ENCODE measurements at places on chromosomes 7 and 10.
A peak's percentile ranks its signal among the peaks of the same experiment; 100 is the strongest.

- DNase-seq, result peak; percentile 26
These were observed 13.2 kb downstream of the ARHGAP19 start for GRCh38 chr10:97279121-97279815.

- DNase-seq, result peak; percentile 33
These were observed 21.9 kb upstream of the CDCA7L start for GRCh38 chr7:21967598-21968003.

DNA sequence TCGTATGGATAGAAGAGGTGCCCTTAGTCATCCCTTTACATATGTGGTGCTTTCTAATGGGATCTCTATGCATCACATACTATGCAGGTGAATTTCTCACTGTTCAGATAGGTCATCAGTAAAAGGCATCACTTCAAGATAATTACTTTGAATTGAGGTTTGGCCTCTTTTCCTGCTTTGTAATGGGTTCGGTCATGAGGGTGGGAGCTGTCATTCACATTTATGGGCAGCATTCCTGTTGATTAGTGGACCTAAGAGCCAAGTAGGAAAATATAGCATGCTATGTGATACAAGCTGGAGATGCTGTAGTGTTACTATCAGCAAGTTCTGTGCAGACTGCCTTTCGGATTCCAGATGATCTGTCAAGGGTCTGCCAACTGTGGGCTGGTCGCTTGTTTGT is 156.3 kb downstream of the LCOR start:
- peak; percentile 38 for DNase-seq

DNA sequence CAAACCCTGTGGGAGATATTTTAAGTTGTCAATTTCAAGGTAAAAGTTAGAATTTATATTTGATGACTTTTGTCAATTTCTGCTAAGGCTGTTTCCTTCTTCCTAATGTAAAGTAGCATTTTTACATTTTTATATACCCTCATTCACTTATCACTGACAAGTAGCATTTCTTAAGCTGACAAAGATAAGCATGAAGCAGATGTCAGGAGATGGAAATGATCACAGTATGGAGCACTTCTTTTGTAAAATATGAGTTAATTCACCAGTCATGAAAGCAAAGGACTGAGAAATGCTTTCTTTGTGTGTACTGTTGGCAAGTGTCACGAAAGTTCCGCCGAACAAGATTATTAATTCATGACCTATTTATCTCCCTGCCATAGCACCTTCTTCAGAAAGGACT is 503.9 kb downstream of the DNAJB9 start:
- DNase-seq, result no peak

DNA sequence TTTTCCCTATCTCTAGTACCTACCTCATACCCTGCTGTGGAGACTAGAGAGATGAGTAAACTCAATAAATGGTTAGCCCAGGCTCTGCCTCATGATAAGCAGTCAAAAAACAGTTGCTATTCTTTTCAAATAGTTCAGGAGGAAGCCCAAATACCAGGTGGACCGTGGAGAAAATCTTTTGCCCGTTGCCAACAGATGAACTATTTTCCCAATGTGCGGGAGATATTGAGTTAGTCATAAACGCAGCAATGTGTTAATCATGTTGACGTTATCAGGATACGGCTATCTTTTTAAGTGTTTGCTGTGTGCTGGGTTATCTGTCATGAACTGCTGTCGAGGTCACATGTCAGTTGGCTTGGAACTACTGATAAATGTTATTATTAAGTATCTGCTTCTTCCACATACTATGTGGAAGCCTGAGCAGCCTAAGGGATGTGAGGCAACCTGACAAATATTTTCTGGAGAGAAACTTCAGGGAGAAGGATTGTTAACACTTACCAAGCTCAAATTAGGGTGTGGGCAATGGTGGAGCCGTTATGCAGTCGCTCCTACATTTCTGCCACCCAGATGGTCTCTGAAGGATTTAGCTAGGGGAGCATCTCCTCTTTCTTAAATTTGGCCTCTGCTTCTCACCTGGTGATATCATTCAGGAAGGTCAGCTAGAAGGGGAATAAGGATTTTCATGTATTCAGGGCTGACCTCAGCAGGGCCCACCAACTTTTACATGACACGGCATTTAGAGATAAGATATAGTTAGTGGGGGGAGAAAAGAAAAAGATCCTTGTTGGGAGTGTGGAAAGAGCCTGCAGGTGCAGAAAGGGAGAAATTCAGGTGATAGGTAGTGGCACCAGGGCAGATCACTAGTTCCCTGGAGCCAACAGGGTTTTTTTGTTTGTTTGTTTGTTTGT is 33.5 kb upstream of the SLC26A3 start:
- DNase-seq, result no peak

DNA sequence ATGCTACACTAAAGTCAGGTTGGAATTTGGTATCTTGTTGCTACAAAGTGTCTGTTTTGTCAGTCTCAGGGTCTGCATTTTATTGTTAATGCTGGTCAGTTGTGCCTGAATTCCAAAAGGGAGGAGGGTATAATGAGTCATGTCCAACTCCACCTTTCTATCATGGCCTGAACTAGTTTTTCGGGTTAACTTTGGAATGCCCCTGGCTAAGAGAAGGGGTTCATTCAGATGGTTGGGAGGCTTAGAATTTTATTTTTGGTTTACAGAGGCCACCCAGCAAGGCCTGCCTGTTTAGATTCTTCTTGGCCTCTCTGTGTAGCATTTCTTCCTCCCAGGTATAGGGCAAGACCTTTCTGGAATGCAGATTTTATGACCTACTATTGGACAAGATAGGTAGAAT is 93.2 kb downstream of the SKIDA1 start:
- DNase-seq, result no peak

DNA sequence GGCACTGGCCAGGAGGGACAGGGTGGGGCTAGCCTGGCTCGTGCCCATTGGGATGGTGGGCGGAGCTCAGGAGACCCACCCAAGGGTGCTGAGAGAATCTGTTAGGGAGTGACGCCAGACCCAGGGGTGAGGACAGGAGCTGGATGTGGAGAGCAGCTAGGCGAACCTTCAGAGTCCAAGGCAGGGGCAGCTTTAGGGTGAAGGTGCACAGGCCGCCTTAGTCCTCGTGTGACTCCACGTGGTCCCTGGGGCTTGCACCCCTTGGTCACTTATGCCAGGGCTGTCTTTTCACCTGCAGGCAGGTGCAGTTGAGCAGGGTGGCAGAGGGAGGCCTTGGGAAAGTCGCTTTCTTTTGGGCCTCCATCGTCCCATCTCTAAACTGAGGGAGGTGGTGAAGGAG is 4.3 kb downstream of the RAMP3 start:
- no peak for DNase-seq

DNA sequence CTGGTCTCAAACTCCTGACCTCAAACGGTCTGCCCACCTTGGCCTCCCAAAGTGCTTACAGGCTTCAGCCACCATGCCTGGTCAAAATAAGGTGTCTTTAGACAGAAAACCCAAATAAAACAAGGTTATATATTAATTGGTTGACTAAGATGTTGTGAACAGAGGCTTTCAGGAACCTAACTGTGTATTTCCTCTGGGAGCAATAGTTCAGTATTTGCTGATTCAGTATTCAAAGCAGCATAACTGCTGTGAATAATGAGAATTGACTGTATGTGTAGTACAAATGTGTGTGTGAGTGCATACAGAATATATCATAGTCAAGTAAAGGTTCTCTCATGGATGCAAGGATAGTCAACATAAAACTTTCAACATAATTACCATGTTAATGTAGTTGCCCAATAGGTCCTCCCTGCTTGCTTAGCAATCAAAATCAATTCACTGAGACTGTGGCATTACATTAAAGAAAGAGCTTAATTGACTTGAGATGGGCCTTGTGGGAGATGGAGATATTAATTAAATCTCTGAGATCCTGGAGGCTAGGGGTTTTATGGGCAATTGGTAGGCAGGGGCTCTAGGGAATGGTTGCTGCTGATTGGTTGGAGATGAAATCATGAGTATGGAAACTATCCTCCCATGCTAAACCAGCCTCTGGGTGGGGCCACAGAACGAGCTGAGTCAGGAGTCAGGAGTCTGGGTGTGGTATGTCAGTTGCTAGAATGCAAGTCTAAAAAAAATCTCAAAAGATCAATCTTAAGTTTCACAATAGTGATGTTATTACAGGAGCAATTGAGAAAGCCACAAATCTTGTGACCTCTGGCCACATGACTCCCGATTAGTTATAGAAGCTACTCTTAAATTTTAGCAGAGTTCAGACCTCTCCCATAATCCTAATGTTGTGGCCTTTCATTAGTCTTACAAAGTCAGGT is 162.7 kb downstream of the AKR1D1 start:
- no peak for DNase-seq

DNA sequence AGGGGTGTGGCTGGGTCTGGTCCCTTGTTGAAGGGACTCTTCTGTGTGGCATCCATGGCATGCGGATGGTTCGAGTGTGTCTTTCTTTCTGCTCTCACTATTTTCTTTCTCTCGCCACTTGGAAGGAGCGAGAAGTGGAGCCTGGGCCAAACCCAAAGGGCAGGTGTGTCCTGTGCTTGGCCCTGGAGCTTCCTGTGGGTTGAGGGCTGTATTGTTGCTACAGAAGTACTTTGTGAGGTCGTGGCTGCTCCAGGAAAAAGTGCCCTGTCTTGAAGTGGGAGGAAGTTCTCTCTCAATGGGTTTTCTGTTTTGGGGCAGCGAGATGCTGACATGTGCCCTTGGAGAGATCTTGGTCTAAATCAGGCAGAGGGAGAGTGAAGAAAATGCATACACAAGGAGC is 72.0 kb downstream of the DOCK1 start:
- no peak for DNase-seq

DNA sequence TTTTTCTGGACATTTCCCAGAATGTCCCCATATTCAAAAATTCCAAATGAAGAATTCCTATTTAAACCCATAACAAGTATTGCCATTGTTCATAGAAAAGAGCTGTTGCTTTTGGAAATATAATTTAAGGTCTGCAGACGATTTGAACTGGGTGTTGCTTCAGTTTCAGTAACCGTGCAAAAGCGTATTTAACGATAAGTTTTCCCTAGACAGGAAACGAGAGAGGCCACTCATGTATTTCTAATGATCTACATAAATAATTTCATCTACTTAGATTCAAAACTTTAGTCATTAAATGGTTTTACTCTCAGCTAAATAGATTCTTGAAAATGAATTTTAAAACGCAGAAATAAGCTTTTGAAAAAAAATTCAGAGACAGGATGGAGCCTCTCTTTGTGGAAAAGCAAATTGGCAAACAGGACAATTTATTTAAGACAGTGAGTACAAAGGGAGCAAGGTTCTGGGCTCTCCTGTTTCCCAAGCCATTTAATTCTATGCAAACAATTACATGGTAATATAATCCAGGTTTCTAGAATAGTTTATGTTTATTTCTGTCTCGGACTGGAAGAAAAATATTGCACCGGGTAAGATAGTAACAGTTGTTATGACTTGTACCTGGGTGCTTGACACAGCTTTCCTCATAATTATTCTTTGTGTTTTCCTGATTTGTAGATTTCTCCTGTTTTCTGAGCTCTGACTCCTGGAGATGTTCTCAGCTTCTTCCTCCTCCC is 263.0 kb downstream of the BAMBI start:
- no peak for DNase-seq

DNA sequence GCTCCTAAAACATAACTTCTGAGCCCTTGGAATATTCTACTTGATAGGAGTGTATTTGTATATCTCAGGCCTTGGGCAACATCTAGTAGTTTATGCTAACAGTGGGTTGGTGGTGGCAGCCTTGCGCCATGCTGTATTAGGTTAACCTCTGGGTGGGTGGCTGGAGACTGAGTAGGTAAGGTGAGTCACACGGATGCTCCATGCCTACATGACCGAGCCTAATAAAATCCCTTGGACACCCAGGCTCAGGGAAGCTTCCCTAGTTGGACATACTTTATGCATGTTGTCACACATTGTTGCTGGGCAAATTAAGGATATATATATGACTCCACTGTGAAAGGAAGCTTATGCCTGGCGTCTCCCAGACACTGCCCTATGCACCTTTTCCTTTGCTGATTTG is 6.0 kb upstream of the DAGLB start:
- peak; percentile 64 for DNase-seq

DNA sequence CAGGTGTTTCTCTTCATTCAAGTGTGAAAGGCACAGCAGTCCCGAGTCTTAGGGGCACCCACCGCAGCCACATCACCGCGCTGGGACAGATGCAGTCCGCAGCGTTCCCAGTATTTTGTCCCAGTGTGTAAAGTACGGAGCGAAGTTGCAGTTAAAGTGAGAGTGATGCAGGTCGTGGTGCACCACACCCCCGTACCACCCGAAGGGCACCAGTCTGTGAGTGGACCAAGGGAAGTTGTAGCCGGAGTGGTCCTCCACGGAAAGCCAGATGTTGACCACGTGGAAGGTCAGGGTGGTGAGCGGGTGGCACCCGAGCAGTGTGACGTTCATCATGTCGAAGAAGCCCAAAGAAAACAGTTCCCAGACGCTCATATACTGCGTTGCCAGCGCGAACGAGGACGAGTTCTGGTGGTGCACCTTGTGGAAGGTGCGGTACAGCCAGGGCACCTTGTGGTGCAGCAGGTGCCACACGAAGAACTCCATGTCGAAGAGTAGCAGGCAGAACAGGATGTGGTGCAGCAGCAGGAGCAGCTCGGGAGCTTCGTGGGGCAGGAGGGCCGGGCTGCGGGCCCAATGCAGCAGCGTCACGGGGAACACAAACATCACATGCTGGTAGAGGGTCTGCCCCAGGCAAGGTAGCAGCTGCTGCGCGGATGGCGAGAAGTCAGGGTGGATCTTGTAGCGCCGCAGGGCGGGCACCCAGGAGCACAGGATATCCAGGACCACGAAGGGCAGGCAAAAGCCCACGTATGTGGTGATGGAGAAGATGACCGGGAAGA is 526 bp downstream of the CH25H start:
- peak; percentile 51 for DNase-seq

GRCh38 chr10:55628260-55628701 is 732.8 kb downstream of the ZWINT start:
- DNase-seq, result peak; percentile 34

DNA sequence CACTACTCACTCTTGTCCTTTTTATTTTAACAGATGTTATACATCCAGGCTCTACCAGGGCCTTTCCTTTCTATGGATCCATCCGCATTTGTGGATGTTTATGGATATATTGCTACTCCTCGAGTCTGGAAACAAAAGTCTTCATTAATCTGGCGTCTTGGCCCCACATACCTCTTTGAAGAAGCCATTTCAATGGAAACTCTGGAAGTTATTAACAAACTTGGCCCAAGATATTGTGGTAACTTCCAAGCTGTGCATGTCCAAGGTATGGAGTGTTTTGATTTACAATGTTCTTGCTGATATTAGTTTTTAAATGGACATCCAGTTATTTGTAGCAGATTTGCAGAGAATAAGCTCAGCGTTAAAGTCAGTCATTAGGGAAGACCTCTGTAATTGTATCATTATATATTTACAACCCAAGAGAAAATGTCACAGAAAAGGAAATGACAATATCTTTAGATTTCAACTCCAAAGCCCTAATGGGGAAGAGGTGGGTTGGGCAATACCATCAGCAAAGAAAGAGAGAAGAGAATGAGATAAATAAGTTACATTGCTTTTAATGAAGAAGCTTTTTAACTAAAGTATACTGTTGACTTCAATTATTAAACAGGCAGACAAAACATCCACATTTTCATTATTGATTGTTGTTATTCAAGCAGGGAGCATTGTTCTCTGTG is 102.1 kb downstream of the WDFY4 start:
- no peak for DNase-seq

All from astrocyte of the hippocampus (primary cell).